ENCODE measurements at places on chromosomes 1 and 21.

GRCh38 chr1:42324398-42325013 is 10.5 kb downstream of the FOXJ3 start:
- no peak for DNase-seq

GRCh38 chr1:228980232-228980937 is 245.1 kb downstream of the RHOU start:
- no peak for DNase-seq

DNA sequence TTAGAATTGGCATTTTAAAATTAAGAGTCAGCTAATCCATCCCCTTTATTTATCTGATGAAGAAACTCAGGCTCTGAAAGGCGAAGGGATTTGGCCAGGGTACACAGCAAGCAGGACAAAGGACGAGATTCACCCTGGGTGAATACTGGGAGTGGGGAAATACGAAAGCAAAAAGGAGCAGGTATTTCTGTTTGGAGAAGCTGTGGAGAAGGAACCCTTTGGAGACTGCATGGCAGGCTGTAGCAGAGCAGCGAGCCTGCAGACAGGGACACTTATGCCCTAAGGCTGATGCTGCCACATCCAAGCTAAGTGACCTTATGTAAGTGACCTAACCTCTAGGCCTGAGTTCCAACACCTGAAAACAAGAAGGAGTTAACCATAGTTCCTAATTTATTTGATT is 207.2 kb upstream of the C1orf87 start:
- no peak for DNase-seq

DNA sequence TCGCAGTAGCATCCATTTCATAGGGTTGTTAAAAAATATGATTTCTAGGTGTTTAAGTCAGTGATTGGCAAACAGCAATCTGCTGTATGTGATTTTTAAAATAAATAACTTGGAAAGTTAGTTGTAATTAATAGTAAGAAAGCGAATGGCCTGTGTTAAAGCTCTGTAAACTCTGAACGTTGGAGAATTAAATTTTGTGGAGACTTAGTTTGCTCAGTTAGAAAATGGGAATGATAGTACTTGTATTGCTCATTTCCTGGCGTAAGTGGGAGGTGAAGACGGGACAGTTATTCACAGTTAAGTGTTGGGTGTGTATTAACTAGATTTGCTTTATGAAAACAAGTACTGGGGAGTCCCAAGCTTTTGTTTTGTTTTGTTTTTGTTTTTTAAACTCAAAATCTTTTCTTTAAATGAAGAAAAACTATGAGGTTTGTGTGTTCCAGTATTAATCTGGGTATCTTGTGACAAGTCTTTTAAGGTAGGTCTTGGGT is 995 bp downstream of the CACYBP start:
- DNase-seq, result no peak

- DNase-seq, result no peak
Measured at GRCh38 chr1:26055041-26055440, 9.1 kb upstream of the SLC30A2 start.

DNA sequence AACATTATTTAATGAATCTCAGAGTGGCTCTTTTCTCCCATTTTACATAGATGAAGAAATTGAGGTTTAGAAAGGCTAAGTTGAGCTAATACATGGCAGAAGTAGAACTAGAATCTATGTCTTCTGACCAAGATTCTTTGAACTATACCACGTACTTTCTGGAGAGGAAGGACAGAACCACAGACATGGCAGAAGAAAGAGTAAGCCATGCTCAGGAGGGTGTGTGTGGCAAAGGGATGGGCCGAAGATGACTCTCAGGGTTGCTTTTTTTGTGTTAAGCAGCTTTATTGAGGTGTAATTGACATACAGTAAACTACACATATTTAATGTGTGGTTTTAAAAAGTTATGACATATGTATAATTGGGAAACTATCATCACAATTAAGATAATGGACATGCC is 69.5 kb downstream of the PEX14 start:
- peak; percentile 35 for DNase-seq

GRCh38 chr1:198970916-198971315 is 332.1 kb downstream of the PTPRC start:
- DNase-seq, result no peak

GRCh38 chr1:222004034-222004433 is 262.1 kb upstream of the DUSP10 start:
- no peak for DNase-seq

- DNase-seq, result no peak
Measured at GRCh38 chr1:161311595-161312181, 1.9 kb upstream of the MPZ start.
